Muscle of arm (tissue), 14 donors: ENCODE measurements at places on chromosomes 12 and 14.
A peak's percentile ranks its signal among the peaks of the same experiment; 100 is the strongest.

DNA sequence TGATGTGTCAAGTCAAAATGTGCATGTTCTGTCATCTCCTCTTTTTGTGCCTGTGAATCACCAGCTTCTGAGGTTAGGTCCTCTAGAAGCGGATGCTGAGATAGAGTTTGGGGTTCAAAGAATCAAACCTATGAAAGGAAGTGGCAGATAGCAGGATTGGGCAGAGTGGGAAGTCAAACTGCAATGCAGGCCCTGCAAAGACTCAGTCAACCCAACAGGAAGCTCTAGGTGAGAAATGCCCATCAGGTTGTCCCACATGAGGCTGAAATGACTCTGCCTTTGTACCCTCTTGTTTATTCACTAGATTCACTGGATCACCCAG is 4.5 kb upstream of the MIA2 start:
- no peak for DNase-seq

- no peak for DNase-seq
These were observed 176.4 kb downstream of the TMTC2 start for GRCh38 chr12:82862876-82863649.

- no peak for DNase-seq
These were observed 12.3 kb upstream of the GLT1D1 start for GRCh38 chr12:128840862-128841468.

- DNase-seq: no peak
These were observed 41.7 kb downstream of the SUSD6 start for GRCh38 chr14:69652942-69653684.

- DNase-seq: no peak
These were observed 201.5 kb upstream of the RTL1 start for GRCh38 chr14:101105045-101105444.

DNA sequence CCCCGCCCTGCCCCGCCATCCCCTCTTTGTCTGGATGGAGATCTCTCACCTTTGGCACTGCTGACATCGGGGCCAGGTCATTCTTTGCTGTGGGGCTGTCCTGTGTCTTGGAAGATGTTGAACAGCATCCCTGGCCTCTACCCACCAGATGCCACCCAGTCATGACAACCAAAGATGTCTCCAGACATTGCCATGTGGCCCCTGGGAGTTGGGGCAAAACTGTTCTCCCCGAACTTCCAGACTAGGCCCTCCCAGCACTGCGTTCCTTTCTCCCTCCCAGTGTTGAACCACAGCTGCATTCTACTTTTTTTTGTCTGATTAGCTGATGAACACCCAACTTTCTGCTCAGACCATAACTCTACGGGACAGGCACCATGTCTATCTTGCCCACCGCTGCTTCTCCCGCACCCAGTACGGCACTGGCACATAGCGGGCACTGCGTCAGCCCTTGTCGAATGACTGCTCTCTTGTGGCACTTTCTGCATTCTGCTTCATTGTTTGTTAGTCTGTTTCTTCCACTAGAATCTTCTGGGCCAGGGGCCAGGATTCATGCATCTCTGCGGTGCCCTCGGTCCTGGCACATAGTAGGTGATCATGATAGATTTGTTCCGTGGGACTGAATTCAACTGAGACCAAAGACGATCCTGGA is 13.1 kb upstream of the MYL2 start:
- no peak for DNase-seq

- DNase-seq: no peak
These were observed 30.8 kb downstream of the BBOF1 start for GRCh38 chr14:74049876-74050495.

- DNase-seq: no peak
These were observed 116.4 kb downstream of the PRICKLE1 start for GRCh38 chr12:42473130-42473529.

- DNase-seq: peak; percentile 43
These were observed 41.6 kb upstream of the CAPRIN2 start for GRCh38 chr12:30796313-30796780.

GRCh38 chr14:90696720-90697119 is 119.5 kb downstream of the TTC7B start:
- no peak for DNase-seq

DNA sequence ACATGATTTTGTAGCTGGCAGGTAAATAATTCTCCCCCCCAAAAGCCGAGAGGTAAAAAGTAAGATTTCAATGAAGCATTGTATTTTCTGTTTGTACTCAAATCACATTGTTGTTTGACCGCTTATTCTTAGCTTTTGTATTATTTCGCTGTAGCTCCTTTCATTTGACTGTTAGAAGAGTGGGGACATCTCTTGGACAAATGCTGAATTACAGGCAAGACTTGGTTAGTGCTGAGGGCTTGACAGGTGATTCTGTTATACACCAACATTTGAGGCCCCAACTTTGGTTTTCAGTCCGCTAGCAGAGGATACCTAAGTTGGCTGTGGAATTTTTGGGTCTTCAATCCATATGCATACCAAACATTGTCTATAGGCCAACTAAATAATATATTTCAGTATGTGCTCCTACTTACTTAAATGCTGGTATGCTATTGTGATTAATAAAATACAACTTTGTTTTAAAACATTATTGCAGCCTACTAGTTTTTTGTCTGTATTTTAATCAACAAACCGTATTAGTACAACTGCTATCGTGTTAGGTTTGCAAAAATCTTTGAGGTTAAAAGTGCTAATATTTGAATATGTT is 102.2 kb downstream of the ERC1 start:
- DNase-seq: peak; percentile 46

GRCh38 chr14:37098132-37098531 is 74.3 kb downstream of the SLC25A21 start:
- no peak for DNase-seq

DNA sequence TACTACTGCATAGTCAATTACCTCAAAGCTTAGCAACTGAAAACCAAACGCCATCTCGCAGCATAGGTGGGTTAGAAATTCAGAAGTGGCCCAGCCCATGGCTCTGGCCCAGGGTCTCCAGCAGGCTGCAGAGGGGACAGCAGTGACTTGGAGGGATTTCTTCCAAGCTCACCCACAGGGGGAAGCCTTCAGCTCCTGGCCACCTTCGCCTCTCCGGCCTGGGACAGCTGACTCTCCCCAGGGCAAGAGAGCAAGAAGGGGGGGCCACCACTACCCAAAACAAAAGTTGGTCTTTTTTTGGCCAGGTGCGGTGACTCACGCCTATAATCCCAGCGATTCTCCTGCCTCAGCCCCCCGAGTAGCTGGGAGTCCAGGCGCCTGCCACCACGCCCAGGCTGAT is 32.2 kb upstream of the ANKRD9 start:
- DNase-seq: no peak

DNA sequence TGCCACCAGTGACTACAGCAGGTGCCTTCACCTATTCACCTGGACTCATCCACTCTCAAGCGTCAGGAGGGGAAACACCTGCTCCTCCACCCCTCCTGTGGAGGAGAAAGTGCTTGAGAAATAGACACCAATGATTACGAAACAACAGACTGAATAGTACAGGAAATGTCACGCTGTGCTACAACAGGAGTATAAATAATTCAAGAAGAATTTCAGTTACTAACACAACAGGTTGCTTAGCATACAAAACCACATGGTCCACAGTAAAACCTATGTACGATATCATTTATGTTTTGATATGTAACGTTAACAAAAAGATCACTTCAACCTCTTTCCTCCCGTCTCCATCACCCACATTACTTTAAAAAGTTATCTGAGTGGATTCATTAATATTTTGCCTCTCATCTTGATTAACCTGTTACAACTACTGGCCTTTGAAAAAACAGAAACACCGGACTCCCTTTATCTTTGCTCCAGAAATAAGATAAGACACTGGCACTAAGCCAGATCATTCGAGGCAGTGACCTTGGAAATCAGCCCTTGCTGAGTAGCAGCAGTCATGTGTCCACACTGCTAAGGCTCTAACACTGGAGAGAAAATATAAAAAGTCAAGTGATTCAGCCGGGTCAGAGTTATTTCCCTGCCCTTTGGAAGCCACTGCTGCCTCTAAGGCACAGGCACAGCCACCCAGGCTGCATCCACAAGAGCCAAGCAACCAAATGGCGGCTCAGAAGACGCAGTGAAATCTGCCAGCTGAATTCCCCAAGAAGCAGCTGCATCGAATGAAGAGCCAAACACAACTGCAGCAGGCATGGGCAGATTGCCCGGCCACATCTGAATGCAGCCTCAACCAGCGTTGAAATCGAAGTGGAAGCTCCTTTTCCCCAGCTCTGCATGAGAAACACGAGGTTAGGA is 40.9 kb downstream of the NT5DC3 start:
- DNase-seq: peak; percentile 58

GRCh38 chr12:122389677-122390076 is 32.8 kb downstream of the CLIP1 start:
- DNase-seq: no peak

DNA sequence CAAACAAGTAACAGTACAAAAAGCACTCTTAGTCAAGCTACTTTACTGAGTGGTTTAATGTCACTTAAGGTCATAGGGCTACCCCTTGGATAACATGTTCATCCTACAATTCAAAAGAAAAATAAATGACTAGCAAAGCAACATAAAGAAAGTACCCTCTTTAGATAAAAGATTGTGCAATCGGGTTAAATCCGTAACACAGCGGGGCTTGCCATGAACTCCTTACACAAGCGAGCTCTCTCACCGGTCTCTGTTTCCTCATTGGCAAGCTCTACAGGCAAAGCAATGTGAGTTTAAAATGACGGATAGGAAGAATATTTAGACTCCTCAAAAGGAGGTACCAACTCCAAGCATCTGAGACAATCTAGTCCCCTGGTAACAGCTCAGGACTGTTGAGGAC is 140.6 kb downstream of the EGLN3 start:
- no peak for DNase-seq

GRCh38 chr12:16307856-16308475 is 30.5 kb upstream of the SLC15A5 start:
- DNase-seq: no peak

- DNase-seq: peak; percentile 83
These were observed 37.3 kb upstream of the EML1 start for GRCh38 chr14:99755629-99756603.

DNA sequence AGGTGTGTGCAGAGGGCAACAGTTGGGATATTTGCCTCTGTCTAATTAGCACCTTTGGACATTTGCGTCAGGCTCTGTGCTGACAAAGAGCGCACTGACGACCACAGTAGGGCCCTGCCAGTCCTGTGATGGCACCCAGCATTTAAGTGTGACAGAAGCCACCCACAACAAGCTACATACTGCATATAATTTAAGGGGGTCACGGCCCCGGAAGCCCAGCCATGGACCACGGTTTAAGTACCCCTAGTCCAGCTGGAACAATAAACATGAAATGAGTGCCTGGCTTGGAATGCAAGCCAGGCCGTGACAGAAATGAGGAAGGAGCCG is 16.8 kb upstream of the DYNC1H1 start:
- no peak for DNase-seq

DNA sequence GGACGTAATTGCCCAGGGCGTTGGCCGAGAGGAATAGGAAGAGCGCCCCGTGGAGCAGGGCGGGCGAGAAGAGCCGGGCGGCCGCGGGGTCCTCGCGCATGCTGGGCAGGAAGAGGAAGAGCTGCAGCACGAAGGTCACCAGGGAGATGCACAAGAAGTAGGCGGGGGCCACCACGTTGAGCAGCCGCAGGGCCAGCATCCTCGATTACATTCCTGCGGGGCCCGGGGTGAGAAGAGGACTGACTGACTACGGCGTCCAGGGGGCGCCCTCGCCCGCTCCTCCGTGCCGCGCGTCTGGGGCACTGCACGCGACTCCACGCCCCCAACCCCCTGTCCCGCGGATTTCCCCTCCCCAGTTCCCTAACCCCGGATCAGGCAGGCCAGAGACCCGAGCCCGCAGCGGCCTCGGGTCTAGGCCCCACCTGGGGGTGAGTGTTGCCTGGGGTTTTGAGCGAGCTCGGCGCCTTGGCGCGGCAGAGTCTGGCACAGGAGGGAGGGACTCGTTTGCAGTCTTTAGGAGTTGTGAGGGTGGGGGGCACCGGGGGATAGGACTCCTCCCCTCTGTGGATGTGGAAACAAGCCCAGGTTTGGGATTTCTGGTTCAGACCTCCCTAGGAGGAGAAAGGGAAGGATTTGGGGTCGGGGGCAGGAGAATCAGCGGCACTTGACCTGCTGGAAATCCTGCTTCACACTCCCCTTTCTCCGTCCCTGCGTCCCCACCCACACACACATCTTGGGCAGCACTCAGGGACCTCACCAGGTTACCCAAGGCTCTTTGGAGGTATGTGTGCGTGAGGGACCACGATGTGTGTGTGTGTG is 1.8 kb downstream of the ZDHHC22 start:
- DNase-seq: no peak

DNA sequence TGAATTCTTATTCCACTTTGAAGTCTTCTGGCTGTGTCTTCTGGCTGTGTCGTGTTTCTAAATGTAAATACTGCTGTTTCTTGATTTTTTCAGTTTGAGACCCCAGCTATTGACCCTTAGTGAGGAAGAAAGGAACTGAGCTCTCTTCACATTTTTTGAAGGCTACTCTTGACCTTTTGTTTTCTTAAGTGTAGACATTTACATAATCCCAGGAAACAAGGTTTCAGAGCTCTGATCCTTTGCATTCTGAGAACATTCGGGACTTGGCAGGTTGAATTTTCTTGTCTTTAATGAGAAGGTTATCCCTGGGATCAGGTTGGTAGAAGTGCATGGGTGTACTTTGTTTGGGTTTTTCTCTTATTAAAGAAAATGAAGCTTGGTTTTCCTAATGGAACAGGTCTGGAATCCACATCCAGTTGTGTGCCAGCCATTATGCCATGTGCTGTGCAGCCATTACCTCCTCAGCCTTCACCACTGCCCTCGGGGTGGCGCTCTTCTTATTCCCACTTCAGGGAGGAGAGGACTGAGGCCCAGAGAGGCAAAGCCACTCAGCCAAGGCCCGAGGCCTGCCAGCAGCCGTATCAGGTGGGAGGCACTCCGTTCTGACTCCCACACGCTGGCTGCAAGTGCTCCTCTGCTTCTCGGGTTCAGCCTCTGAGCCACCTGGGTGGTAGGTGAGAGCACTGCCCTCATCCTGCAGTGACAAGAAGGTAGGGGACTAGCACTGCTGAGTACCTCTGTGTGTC is 120.9 kb downstream of the BEGAIN start:
- no peak for DNase-seq

- DNase-seq: no peak
These were observed 10.5 kb downstream of the CINP start for GRCh38 chr14:102352213-102352612.

DNA sequence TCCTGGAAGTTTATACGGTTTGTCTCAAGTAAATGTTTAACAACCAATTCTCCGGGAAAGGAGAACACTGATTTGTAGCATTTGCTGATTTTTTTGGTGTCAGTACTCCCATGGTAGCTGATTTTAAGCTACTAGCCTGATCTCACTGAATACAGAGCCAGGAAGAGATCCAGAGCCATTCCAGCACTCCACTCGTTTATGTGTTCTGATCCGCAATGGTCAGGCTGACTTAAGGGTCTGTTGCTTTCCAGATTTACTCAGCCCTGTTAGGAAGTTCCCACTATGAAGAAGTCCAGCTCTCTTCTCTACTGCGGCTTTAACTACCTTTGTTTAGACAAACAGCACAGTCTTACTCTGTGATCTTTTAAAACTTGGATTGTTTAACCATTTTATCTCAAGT is 38.0 kb upstream of the NID2 start:
- DNase-seq: peak; percentile 71

- DNase-seq: no peak
These were observed 63.6 kb downstream of the CHST11 start for GRCh38 chr12:104520242-104520900.
